ENCODE measurements at places on chromosomes 5 and 9.
A peak's percentile ranks its signal among the peaks of the same experiment; 100 is the strongest.

GRCh38 chr5:164627021-164627420 lies 1121.6 kb downstream of the MAT2B start:
- no peaks in the 10 kb centered on the region for H3K4me1 ChIP-seq
- no peak overlapping the region for H3K27ac ChIP-seq

- H3K36me3 ChIP-seq: peaks cover 27% of the 10 kb centered on the region
- H3K27me3 ChIP-seq: no peaks in the 10 kb centered on the region
- H3K4me1 ChIP-seq: peaks cover 36% of the 10 kb centered on the region
- no peak overlapping the region for H3K27ac ChIP-seq
- H3K4me3 ChIP-seq: peak overlapping the region; percentile 41
These were observed 1106.0 kb downstream of the TAF11L14 start for GRCh38 chr5:18740301-18740700.

DNA sequence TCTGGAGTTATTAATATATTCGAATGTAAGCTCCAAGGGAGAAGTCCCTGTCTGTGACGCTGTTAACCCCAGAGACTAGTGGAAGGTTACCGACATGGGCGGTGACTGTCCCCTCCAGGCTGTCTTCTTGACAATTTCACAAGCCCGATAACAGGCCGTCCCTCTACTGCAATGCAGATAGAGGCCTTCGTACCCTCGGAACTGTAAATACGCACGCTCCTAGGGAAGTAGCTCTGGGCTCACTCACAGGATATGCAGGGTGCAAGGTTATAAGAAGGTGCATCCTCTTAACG lies 680 bp upstream of the RFK start:
- H3K36me3 ChIP-seq: peaks cover 23% of the 10 kb centered on the region
- no peaks in the 10 kb centered on the region for H3K27me3 ChIP-seq
- H3K4me3 ChIP-seq: peak overlapping the region; percentile 99
- H3K27ac ChIP-seq: peak overlapping the region; percentile 99
- peaks cover 27% of the 10 kb centered on the region for H3K4me1 ChIP-seq

DNA sequence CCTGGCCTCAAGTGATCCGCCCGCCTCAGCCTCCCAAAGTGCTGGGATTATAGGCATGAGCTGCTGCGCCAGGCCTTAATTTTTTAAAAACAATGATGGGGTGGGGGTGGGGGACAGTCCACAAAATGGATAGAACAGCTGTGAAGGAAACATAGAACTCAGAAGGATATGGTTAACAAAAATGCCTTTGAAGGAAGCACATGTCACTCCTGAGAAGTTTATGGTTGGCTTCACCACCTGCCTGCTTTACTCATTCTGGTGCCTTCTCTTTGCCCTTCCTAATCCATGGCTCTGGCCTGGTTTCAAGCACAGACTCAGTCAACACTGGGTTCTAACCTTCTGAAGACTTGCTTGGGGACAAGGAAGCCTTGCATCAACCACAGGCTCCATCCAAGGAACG lies 10.3 kb downstream of the BAG1 start:
- H3K27me3 ChIP-seq: no peaks in the 10 kb centered on the region
- no peaks in the 10 kb centered on the region for H3K4me1 ChIP-seq
- no peak overlapping the region for H3K4me3 ChIP-seq
- no peak for DNase-seq
- peaks cover 51% of the 10 kb centered on the region for H3K36me3 ChIP-seq

GRCh38 chr9:38006163-38006562 lies 62.9 kb downstream of the SHB start:
- no peak overlapping the region for H3K4me3 ChIP-seq
- peaks cover 25% of the 10 kb centered on the region for H3K4me1 ChIP-seq
- DNase-seq: no peak
- no peak overlapping the region for H3K27ac ChIP-seq

GRCh38 chr9:90061187-90061586 lies 456.4 kb downstream of the GADD45G start:
- H3K4me3 ChIP-seq: no peak overlapping the region
- no peak overlapping the region for H3K27ac ChIP-seq
- H3K36me3 ChIP-seq: no peaks in the 10 kb centered on the region
- H3K27me3 ChIP-seq: peaks cover 14% of the 10 kb centered on the region
- no peak for DNase-seq

DNA sequence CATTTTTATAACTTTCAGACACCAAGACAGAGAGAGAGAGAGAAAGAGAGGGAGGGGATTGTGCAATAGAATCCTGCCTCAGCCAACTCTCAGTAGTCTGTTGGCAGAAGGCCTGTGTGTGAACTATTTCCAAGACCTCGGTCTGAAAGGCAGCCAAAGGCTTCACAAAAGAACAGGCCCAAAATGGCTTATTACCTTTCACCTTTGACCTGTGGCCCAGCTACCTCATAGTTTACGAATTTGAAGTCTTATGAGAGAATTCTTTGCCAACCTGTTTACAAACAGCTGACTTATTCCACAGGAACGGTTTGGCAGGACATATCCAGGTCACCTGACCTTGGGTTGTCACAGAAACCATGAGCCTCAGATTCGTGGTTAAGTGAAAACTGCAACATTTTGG lies 48.6 kb downstream of the NR2F1-AS1 start:
- no peaks in the 10 kb centered on the region for H3K4me1 ChIP-seq
- H3K4me3 ChIP-seq: no peak overlapping the region
- H3K27ac ChIP-seq: no peak overlapping the region

DNA sequence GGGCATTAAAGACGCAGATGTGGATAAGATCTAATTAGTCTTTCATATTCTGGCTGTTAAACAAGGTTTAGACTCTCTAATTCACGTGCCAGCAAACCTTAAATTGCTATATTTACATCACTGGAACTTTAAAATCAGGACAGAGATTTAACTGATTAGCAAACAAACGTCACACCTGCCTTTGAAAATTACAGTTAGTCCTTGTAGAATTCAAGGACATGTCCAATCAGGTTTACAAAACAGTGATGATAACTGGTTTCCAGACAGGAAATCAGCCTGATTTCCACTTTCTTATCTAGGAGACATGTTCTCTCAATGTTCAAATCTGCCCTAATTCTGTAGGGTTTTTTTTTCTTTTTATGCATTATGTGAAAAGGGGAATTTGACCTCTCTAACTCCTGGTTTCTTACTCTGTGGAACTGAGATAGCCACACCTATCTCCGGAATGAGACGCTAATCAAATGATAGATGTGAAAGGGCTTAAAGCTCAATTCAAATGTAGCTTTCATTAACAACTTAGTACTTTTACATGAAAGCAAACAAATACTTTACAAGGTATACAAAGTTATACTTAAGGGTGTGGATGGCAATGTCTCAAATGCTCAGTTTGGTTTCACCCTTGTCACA lies 26.5 kb downstream of the SPINK5 start:
- no peak for DNase-seq
- no peak overlapping the region for H3K27ac ChIP-seq
- no peaks in the 10 kb centered on the region for H3K36me3 ChIP-seq
- H3K27me3 ChIP-seq: no peaks in the 10 kb centered on the region
- H3K4me1 ChIP-seq: no peaks in the 10 kb centered on the region

GRCh38 chr5:55104036-55104772 lies 1.8 kb downstream of the GZMA start:
- peaks cover 73% of the 10 kb centered on the region for H3K36me3 ChIP-seq
- H3K4me3 ChIP-seq: peak overlapping the region; percentile 80
- peaks cover 2% of the 10 kb centered on the region for H3K27me3 ChIP-seq
- no peak for DNase-seq

DNA sequence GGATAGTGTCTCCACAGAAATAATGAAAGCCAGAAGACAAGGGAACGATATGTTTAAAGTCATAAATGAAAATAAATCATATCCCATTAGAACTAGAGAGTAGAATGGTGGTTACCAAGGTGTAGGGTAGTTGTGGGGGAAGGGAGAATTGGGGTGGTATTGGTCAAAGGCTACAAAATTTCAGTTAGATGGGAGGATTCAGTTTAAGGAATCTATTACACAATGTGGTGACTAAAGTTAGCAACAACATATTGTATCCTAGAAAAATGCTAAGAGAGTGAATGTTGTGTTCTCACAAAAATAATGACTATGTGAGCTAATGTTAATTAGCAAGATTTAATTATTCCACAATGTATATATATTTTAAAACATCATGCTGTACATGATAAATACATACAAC lies 27.8 kb upstream of the LARP1 start:
- H3K4me3 ChIP-seq: no peak overlapping the region
- H3K36me3 ChIP-seq: no peaks in the 10 kb centered on the region

DNA sequence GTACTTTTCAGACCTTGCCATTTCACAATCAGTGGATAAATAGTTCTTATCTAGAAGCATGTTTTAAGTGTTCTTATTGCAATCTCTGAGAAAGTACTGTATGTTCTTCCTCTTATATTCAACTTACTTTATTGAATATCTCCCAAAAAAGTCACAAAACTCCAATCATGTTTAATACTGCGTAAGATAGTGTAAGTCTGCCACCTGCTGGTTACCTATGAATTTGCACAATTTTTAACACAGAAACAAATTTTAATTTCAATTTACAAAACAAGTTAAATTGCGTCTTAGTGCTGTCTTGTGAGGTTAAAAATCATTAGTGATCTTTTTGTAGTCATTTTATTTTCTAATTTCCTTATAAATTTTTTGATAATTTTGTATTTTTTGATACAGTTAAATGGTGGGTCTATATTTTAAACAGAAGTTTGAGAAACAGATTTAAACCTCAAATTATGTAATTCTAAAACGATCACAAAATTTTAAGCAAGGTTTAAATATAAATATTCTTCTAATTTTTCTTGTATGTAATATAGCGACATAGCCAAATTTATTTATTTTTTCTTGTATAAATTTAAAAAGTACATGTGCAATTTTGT lies 115.8 kb downstream of the EMB start:
- H3K27me3 ChIP-seq: peaks cover 11% of the 10 kb centered on the region
- no peaks in the 10 kb centered on the region for H3K36me3 ChIP-seq
- H3K4me1 ChIP-seq: peaks cover 16% of the 10 kb centered on the region
- no peak for DNase-seq

GRCh38 chr9:6959270-6960000 lies 201.7 kb downstream of the KDM4C start:
- H3K27ac ChIP-seq: no peak overlapping the region
- peaks cover 3% of the 10 kb centered on the region for H3K4me1 ChIP-seq
- no peaks in the 10 kb centered on the region for H3K27me3 ChIP-seq
- peaks cover 2% of the 10 kb centered on the region for H3K36me3 ChIP-seq

GRCh38 chr9:34582787-34583186 lies 6.7 kb downstream of the CNTFR start:
- H3K4me3 ChIP-seq: no peak overlapping the region
- H3K4me1 ChIP-seq: peaks cover 3% of the 10 kb centered on the region
- no peak overlapping the region for H3K27ac ChIP-seq
- no peak for DNase-seq

DNA sequence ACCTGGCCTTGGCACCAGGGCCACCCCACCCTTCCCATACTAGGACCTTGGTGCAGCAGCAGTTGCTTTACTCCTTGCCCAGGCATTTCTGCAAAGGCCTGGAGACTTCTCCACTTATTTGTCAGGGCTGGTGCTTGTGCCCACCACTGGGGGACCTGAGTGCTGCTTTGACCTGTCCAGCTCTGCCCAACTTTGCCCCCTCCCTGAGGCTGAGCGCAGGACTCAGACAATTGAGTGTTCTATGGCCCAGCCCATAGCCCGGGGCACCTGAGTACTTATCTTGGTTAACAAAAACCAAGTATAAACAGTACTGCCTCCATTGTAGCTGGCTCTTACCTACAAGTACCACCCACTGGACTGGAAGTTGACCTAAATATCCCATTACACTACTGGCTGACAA lies 406.1 kb upstream of the CHD1 start:
- H3K27ac ChIP-seq: no peak overlapping the region
- H3K4me3 ChIP-seq: no peak overlapping the region
- H3K27me3 ChIP-seq: no peaks in the 10 kb centered on the region

DNA sequence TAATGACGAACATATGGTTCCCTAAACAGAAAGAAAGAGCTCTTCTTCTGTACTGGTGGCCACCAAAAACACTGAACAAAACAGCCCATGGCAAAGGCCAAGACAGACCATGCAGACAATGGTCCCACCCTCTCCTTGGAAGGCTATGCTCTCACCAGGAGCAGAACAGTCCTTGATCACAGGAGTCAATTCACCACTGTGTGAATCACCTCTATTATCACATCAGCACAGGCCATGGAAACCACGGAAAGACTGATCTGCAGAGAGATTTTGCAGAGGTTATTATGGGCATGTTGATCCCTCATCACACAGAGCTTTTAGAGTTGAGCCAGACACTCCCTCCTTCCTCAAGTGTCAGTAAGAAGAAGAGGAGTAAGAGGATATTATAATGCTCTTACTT lies 134.0 kb upstream of the RASEF start:
- no peaks in the 10 kb centered on the region for H3K27me3 ChIP-seq
- no peak for DNase-seq
- no peak overlapping the region for H3K4me3 ChIP-seq
- no peaks in the 10 kb centered on the region for H3K36me3 ChIP-seq

- H3K4me3 ChIP-seq: no peak overlapping the region
- no peak overlapping the region for H3K27ac ChIP-seq
- no peaks in the 10 kb centered on the region for H3K4me1 ChIP-seq
These were observed 241.6 kb downstream of the KIAA0825 start for GRCh38 chr5:94376672-94377345.

- peaks cover 1% of the 10 kb centered on the region for H3K4me1 ChIP-seq
- H3K36me3 ChIP-seq: no peaks in the 10 kb centered on the region
- H3K4me3 ChIP-seq: no peak overlapping the region
These were observed 243.2 kb downstream of the CEMIP2 start for GRCh38 chr9:71524996-71525580.

- no peaks in the 10 kb centered on the region for H3K27me3 ChIP-seq
- no peaks in the 10 kb centered on the region for H3K36me3 ChIP-seq
- no peak overlapping the region for H3K4me3 ChIP-seq
- peaks cover 5% of the 10 kb centered on the region for H3K4me1 ChIP-seq
These were observed 7.1 kb upstream of the ORM1 start for GRCh38 chr9:114315723-114316363.

GRCh38 chr9:105178076-105178475 lies 66.4 kb upstream of the SLC44A1 start:
- H3K27ac ChIP-seq: no peak overlapping the region
- DNase-seq: no peak
- no peaks in the 10 kb centered on the region for H3K4me1 ChIP-seq
- H3K36me3 ChIP-seq: no peaks in the 10 kb centered on the region

DNA sequence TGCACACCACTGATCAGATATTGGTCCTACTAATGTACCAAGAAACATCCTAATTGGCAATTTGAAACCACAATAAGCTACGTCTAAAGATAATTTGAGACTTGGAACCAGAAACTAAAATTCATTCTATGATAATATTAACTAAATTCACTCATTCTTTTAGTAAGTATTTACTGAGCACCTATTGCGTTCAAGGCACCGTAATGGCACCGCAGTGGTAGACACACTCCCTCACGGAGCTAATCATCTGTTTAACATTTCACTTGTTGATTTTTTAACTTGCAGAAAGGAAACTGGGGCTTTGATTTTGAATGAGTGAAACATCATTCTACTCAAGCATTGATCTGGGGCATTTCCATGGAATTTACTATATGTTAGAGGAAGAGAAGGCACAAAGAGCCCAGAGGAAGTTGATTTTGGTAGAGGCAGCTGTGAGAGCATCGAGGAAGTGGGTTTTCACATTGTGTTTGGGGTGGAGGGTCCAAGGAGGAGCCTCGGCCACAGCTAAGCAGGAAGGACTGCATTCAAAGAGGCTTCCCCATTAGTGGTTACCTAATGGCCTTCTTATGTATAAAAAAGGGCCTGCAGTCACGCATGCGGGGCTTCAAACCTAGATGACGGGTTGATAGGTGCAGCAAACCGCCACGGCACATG lies 7.1 kb downstream of the RAPGEF1 start:
- peak overlapping the region; percentile 98 for H3K27ac ChIP-seq
- H3K27me3 ChIP-seq: no peaks in the 10 kb centered on the region
- no peak for DNase-seq
- peaks cover 41% of the 10 kb centered on the region for H3K36me3 ChIP-seq

- H3K36me3 ChIP-seq: peaks cover 59% of the 10 kb centered on the region
- no peaks in the 10 kb centered on the region for H3K4me1 ChIP-seq
- no peak for DNase-seq
- H3K27ac ChIP-seq: no peak overlapping the region
These were observed 18.0 kb downstream of the GPX3 start for GRCh38 chr5:151038412-151038745.
